ENCODE measurements at places on chromosomes 3 and 15. TPM values are rescaled to one million over a fixed set of nuclear protein-coding genes. Genes with fewer than 3 reads are reported as not detected.

DNA sequence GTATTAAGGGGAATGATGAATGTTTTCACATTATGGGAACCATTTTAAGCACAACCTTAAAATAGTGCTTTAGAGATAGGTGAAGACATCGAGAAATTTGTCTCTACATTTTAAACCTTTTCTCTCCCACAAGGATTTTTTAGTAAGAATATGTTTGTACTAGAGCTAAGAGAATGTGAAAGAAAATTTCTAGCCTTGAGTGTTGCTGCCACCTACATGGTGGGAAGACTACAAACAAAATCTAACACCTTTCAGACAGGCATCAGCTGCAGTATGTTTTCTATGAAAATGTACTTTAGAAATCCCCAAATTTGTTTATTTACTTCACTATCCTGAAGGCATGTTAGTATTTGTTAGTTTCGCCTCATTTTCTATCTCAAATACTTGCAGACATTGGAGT is 247.4 kb downstream of the WDR72 start:
- no peak for DNase-seq

GRCh38 chr15:96058103-96058851 is 272.2 kb upstream of the NR2F2 start:
- no peak for DNase-seq

GRCh38 chr3:73513260-73513659 is 111.5 kb downstream of the PDZRN3 start:
- DNase-seq, result no peak

The EOGT gene
- total RNA-seq, result 12.9 TPM

All from activated CD4-positive, alpha-beta memory T cell treated with anti-CD3 and anti-CD28 coated beads, Interleukin-2, amount 10 ng/mL, durations not matched to agents 7 days and 5 days (primary cell).